ENCODE measurements at places on chromosomes 2 and 18.

DNA sequence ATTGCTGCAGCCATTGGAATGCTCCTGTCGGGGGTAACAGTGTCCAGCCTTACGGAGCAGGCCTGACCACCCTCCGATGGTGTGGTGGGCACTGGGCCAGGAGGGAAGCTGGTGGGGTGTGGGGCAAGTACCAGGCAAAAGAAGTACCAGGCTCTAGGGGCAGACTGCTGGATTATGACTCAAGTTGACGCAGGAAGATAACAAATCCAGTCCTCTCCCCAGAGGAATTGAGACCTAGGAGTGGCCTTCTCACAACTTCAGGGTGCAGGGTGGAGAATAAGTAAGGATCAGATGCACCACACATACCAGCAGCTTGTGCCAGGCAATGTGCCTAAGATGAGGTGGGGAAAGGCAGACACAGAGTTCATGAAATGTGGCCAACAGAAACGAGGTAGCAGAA, 37.9 kb downstream of the SEMA4F start:
- DNase-seq, result no peak

GRCh38 chr2:46329803-46330775, 32.9 kb downstream of the EPAS1 start:
- no peak for DNase-seq

DNA sequence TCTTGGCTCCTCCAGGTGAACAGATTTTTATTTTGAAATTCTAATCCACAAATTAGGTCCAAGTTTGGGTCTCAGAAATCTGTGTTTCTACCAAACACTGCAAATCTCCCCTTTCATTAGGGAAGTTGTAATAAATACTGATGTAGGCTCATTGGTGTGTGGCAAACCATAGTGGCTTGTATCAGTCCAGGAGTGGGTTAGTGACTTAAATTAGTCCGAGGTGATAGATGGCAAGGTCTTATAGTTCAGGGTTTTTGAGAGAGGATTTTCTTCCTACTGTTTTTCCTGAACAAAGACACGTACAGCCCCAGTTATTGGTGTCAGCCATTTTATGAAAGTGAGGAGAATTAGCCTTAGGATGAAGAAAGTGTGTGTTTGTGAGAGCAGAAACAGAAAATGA, 74.6 kb downstream of the RPRM start:
- no peak for DNase-seq

DNA sequence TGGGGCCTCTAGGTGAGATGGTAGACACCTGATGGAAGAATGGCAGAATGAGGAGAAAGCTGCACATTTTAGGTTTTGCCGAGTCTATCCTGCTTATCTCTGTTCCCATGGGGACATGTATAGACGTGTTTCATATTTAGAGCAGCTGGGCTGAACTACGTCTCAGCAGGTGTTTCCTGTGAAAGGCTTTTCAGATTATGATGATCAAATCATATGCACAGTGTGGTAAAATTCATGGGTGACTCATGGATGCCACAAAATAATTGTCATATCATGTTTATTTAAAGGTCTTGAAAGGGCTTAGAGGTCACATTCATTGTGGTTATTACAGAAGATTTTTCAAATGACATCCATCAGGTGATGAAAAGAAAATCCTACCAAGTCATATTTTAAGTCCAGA, 90.5 kb downstream of the ICOS start:
- DNase-seq, result no peak
